Breast epithelium (tissue), 4 donors: ENCODE measurements at places on chromosomes 7 and 10.

- DNase-seq, result no peak
These were observed 135.8 kb upstream of the GPR26 start for GRCh38 chr10:123530166-123530870.

- DNase-seq, result no peak
These were observed 96.1 kb downstream of the PDGFA start for GRCh38 chr7:423312-424260.

- no peak for DNase-seq
These were observed 1194.4 kb upstream of the SORCS1 start for GRCh38 chr10:108358912-108359311.

DNA sequence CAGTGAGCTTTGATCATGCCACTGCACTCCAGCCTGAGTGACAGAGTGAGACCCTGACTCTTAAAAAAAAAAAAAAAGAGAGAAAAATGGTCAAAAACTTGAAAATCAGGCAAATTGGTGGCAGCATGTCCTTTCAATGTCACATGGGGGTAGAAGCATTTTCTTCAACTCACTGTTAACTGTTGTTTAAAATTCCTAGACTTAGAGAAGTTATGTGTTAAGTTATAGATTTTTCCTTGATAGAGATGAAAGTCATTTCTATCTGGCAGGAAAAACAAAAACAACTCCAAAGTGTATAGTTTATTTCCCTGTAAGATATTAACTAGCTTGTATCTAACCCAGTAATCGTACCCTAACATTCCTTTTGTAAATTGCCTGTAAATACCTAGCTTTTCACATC lies 26.8 kb downstream of the LYZL2 start:
- no peak for DNase-seq

DNA sequence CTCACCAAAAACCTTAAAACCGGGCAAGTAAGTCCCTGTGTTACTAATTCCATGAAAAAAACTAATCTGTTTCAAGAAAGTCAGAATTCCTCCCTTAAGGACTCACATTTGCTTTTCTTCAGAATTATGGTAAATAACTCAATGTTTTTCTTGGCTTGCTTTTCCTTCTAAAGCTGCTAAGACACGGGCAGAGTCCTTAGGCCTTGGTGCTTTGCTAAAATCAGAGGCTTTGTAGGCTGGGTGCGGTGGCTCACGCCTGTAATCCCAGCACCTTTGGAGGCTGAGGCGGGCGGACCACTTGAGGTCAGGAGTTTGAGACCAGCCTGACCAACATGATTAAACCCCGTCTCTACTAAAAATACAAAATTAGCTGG lies 32.0 kb downstream of the GNA12 start:
- no peak for DNase-seq

GRCh38 chr7:73707045-73707631 lies 12.3 kb downstream of the STX1A start:
- DNase-seq, result peak; percentile 95

DNA sequence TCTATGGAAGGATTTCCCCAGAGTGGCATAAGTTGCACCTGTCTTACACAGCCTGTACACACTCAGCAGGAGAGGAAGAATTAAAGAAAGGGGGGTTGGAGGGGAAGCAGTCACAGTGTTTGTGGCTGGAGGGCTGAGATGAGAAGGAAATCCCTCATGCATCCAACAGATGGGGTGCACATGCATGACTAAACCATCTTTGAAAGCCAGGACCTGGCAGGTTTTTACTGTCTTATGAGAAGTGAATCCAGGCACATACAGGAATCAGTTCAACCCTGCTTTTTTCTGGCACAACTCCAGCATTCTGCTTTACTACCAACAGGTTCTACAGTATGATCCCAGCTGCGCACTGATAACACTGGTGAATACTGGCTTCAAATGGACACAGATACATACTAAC lies 107.7 kb downstream of the CACNA2D1 start:
- no peak for DNase-seq

DNA sequence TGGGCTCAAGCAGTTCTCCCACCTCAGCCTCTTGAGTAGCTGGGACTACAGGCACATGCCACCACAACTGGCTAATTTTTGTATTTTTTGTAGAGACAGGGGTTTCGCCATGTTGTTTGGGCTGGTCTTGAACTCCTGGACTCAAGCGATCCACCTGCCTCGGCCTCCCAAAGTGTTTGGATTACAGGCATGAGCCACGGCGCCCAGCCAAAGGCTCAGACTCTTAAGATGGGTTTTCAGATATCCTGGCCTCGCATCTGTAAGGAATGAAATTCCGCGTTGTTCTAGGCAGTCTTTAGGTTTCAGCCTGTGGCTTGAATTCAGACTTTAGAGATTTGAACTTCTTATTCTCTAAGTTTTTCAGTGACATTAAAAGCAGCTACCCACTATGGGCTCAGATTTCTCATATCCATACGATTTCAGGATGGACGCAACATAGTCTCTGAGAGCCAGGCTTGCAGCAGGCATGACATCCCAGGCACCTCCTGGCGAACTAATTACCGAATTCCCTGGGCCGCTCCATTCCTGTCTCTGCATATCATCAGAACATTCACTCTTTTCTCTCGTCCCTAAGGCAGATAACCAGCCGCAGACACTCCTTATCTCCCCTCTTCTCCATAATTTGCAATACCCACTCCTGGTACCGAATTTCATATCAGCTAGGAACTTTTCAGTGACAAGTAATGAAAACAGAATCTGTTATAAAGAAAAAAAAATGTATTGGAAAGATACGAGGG lies 29.7 kb downstream of the IL15RA start:
- no peak for DNase-seq

GRCh38 chr10:68342909-68343516 lies 10.3 kb upstream of the PBLD start:
- DNase-seq, result no peak

DNA sequence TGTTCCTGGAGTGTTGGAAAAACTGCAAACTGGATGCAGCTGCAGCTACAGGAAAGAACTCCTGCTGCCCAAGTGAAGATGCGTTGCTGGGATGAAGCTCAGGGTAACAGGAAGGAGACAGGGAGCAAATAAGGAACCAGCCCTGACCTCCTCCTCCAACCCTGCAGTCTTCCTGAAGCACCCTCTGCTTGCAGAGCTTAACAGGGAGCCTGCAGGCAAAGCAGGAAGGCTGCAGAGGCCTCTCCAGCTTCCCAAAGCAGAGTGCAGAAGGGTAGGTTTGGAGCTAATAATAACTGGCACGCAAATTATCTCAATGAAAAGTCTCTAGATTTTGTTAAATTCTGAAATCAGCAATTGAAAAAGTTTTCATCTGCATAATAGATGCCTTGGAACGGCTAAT lies 92.5 kb downstream of the SORCS1 start:
- DNase-seq, result no peak

DNA sequence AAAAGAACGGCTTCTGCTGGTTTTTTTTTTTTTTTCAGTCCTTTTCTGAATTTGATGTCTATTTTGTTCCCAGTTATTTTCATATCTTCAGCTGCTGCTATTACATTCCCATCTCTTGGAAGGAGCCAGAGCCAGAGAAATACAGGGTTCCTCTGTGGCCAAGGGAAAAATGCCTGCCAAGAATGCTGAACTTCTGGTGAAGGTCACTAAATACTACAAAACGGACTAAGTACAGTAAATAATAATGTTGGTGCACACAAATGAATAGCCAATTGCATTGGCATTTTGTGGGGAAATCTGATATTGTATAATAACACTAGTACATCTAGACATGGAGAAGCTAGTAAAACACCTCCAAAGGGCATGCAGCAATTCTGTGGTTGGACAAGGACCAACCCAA lies 56.3 kb upstream of the ZEB1 start:
- no peak for DNase-seq

GRCh38 chr7:55571511-55572377 lies 558 bp downstream of the VOPP1 start:
- DNase-seq, result no peak

DNA sequence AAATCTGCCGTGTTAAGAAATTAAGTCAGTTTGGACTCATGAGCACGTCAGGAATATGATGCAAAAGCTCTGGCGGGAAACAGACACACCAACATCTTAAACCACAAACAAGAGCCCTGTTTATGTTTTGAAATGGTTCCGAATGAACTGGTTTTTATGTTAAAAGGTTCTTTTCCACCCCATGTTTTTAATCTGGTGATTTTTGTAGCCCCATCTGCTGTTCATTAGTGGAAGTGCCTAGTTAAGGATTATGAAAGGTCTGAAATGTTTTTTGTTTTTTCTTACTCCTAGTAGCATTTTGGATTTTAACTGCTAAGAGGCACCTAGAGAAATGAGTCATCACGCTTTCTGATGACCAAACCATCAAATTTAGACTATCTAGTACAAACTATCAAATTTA lies 404.1 kb upstream of the MKI67 start:
- no peak for DNase-seq

GRCh38 chr7:151652111-151652510 lies 132.4 kb upstream of the RHEB start:
- no peak for DNase-seq

DNA sequence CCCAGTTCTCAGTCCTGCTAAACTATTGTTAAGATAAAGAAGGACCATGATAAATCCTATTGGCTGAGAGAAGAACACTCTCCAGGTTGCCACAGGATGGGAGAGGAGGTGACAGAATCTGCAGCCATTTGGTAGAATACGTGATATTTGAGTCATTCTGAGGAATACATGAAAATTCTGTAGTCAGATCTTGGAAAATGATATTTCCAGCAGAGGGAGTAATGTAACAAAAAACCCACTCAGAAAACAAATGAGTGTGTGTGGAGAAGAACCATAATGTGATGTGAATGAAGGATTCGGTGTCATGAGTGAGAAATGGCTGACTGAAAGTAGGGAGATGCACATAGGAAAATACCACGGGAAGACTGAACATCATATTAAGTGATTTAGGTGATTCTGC lies 128.5 kb upstream of the PFKP start:
- DNase-seq, result no peak

GRCh38 chr10:818526-819220 lies 112.8 kb downstream of the LARP4B start:
- DNase-seq, result no peak

DNA sequence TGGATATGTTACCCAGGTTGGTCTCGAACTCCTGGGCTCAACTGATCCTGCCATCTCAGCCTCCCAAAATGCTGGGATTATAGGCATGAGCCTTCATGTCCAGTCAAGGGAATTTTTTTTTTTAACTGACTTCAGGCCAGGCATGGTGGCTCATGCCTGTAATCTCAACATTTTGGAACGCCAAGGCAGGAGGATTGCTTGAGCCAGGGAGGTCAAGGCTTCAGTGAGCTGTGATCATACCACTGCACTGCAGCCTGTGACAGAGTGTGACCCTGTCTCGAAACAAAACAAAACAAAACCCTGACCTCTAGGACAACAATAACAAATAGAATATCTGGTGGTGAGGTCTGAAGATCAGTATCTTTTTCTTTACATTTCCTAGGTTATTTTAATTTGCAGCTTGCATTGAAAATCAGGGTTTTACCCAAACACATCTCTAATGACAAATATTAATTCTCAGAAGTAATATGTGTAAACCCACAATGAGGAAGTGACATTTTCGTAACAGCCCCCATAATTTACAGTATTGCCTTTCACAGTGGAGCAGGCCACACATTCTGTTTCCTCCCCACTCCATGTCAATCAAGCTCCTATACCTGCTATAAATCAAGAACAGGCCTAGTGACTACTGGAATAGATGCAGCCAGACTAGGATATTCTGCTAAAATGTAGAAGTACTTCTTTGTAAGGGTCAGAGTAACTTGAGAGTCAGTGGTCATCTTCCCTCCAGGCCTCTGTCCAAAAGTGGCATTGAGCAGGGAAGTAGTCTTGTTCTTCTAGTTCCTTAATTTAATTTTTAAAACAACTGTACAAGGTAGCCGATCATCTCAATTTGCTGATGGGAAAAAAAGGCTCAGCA lies 43.3 kb upstream of the ECHDC3 start:
- no peak for DNase-seq

GRCh38 chr7:15439853-15440252 lies 122.0 kb downstream of the AGMO start:
- no peak for DNase-seq

GRCh38 chr7:92043637-92044036 lies 90.6 kb downstream of the CYP51A1 start:
- DNase-seq, result no peak

DNA sequence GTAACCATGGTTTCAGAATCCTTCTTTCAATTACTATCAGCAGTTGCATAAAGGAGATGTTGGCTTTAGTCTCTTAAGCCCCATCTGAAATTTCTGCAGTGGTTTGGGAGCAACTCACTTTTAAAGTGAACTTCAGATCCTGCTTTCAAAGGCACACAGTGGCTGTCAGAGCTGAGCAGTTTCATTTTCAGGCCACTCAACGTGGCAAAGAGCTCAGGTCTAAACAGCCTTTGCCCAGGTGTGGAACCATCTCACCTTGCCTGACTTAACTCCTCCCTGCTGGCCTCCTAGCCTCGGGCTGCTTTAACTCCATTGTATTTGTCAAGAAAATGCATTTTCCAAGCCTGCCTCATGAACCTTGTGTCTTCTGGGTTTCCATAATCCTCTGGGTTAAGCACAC lies 197.5 kb upstream of the KMT2E start:
- DNase-seq, result no peak

GRCh38 chr10:33455029-33455428 lies 120.6 kb upstream of the NRP1 start:
- DNase-seq, result no peak

DNA sequence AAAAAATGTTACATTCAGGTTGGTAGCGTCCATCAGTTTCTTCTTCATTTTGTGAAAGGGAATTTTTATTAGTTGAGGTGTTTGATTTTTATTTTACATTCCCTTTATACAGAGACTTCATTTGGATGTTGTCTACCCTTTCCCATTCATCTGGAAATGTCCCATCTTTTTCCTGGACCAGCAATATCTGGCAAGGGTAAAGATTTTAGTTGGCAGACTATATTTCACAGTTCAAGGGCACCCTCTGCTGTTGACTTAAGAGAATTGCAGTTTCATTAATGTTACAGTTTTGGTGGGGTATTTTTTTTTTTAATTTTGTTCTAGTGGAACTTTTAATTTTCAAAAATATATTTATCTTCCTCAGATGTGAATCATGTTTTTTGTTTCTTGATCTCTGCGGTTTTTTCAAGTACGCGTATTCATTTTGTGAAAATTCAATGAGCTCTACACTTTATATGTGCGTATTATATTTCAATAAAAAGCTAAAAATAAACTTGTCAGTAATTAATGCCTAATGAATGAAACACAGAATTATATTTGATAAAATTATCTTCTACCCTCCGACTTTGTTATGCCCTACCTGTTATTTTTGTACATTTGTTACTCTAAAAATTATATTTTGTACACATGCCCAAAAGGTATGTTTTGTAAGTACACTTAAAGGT lies 97.9 kb upstream of the KLF14 start:
- no peak for DNase-seq

DNA sequence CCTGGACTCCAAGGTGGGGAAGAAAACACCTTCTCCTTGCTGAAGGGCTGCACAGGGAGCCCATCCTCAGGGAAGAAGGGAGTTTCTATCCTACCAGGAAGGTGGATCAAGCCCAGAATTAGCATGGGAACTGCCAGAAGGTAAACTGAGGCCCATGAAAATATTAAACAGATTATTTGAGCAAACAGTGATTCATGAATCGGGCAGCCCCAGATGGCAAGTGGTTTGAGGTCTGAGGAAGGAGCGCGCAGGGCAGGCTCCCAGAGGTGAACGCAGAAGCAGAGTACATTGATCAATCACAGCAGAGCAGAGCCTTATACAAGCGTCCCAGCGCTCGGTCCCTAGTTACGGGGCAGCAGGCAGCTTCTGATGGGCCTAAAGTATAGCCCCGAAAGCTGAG lies 35.8 kb upstream of the PROSER2 start:
- no peak for DNase-seq
